IMR-90 (cell line): ENCODE measurements at places on chromosomes 5 and 9. TPM values are rescaled to one million over a fixed set of nuclear protein-coding genes. Genes with fewer than 3 reads are reported as not detected.

The NRG2 gene
- total RNA-seq, result 0.18 TPM in 1 of 2 replicates, not detected in the other

The PCDHB9 gene
- total RNA-seq, result under 0.01 and 0.18 TPM in 2 replicates

The SLC22A4 gene
- total RNA-seq, result 2.8 and 3.2 TPM in 2 replicates

- DNase-seq, result no peak
- no peaks in the 10 kb centered on the region for H3K27me3 ChIP-seq
- H3K27ac ChIP-seq, result no peak overlapping the region
- H3K4me1 ChIP-seq, result no peaks in the 10 kb centered on the region
- H3K4me3 ChIP-seq, result no peak overlapping the region
Observed at GRCh38 chr9:117706421-117707116, 2.4 kb downstream of the TLR4 start.

DNA sequence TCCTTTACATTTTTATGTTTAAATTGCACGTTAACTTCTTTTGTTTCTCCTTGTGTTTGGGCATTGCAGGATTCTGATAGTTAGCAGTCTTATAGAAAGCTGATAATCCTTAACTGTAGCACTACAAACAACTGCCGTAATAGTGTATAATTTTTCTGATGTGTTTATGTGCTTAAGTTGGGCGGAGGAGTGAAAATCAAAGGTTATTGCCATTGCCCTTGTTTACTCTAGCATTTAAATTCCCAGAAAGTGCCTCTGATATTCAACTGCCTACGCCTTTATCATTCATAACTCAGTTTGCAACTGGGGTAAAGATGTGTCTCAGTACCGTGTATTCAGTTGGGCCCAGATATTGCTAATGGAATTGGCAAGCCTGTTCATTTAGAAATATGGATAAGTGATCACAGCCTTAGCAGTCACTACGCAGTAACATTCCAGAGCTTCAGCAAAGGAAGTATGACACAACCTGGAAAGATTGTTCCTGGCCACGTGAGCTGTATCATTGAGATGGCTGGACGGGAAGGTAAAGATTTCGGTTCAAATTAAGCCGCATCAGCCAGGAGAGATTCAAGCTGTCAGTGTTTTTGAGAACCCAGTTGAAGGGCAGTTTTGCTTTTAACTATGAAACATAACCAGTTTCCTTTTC lies 28.1 kb upstream of the LRRTM2 start:
- peaks cover 26% of the 10 kb centered on the region for H3K36me3 ChIP-seq
- peak; percentile 78 for DNase-seq
- no peaks in the 10 kb centered on the region for H3K27me3 ChIP-seq
- H3K4me1 ChIP-seq, result peaks cover 21% of the 10 kb centered on the region
- H3K4me3 ChIP-seq, result no peak overlapping the region

DNA sequence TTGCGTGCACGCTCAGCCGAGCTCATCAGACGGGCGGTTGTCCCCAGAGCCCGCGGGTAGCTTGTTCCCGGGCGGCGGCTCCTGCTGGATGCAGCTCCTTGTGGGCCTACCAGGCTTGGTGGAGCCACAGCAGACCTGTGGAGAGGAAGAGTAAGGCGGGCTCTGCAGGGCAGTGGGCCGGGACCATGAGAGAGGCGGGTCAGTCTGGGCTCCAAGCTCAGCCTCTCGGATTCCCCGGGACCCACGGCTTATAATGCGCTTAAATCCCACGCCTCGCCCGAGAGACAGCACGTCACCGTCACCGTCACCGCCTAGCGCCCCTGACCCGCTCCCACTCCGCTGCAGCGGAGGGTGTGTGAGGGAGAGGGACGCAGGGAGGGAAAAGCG lies 1.9 kb upstream of the ANKRD18A start:
- H3K27me3 ChIP-seq, result peaks cover 27% of the 10 kb centered on the region
- H3K4me1 ChIP-seq, result no peaks in the 10 kb centered on the region
- H3K36me3 ChIP-seq, result no peaks in the 10 kb centered on the region
- no peak overlapping the region for H3K4me3 ChIP-seq
- DNase-seq, result no peak

- H3K27ac ChIP-seq, result peak overlapping the region; percentile 90
- H3K27me3 ChIP-seq, result no peaks in the 10 kb centered on the region
- no peak overlapping the region for H3K4me3 ChIP-seq
- H3K36me3 ChIP-seq, result peaks cover 24% of the 10 kb centered on the region
- peaks cover 39% of the 10 kb centered on the region for H3K4me1 ChIP-seq
Observed at GRCh38 chr5:179764056-179764455, 29.7 kb upstream of the LTC4S start.

GRCh38 chr9:124004593-124004992 lies 7.0 kb upstream of the LHX2 start:
- no peaks in the 10 kb centered on the region for H3K36me3 ChIP-seq
- H3K4me3 ChIP-seq, result no peak overlapping the region
- H3K27ac ChIP-seq, result no peak overlapping the region
- no peak for DNase-seq

- no peak overlapping the region for H3K4me3 ChIP-seq
Observed at GRCh38 chr9:124356745-124357390, 58.4 kb downstream of the PSMB7 start.

GRCh38 chr9:16191691-16192402 lies 639.0 kb downstream of the CCDC171 start:
- H3K27me3 ChIP-seq, result no peaks in the 10 kb centered on the region
- peak overlapping the region; percentile 1; the same call in 1 of the 2 replicates for H3K4me3 ChIP-seq
- peak; percentile 87 for DNase-seq

GRCh38 chr5:157767689-157768088 lies 24.2 kb downstream of the LSM11 start:
- H3K36me3 ChIP-seq, result no peaks in the 10 kb centered on the region
- DNase-seq, result no peak

DNA sequence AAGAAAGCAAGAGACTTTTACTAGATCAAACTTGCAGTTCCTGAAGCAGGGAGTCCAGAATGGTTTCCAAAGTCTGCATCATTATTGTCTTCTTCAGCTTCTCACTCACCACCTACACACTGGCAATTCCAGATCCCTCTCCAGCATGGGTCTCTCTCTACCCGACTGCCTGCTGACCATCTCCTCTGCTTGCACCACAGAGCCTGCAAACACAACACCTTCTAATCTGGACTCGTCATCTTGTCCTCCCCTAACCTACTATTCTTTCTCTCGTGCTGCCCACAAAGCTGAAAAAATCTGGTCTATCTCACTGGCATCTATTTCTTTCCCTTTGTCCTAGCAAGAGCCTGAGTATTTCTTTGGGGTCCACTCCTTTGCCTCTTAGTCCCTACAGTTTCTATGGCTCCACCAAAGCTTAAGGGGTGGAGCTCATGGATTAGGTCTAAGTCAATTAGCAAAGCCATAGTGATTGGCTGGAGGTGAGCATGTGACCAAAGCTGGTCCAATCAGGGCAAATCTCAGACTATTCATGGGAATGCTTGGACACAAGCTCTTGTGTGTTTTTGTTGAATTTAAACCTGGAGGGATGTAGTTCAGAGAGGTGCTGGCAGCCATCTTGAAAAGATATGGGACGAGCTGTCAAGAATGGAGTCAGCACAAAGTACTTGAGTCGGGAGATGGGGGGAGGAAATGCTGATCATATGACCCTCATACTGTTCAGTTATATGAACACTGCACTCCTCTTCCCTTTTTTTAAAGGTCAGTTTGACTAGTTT lies 63.5 kb downstream of the GALNT12 start:
- no peak for DNase-seq
- H3K27me3 ChIP-seq, result no peaks in the 10 kb centered on the region
- H3K4me3 ChIP-seq, result no peak overlapping the region
- no peak overlapping the region for H3K27ac ChIP-seq

DNA sequence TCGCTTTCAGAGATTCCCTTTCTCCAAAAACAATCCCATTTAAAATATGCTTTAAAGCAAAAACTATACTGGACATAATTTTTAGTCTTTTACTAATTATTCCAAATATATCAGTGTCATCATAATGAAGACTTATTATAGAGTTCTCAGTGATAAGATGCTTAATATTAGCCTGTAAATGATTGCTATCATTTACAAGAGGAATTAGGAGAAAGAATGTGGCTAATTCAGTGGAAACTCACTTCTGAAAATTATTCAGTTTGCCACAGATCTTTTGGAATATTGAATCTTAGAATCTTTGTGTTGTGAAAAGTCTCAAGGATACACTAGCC lies 24.7 kb upstream of the GLRX start:
- H3K4me3 ChIP-seq, result no peak overlapping the region
- H3K4me1 ChIP-seq, result peaks cover 12% of the 10 kb centered on the region
- H3K27ac ChIP-seq, result no peak overlapping the region
- DNase-seq, result no peak
- H3K27me3 ChIP-seq, result no peaks in the 10 kb centered on the region

GRCh38 chr9:96413302-96414221 lies 4.6 kb downstream of the ZNF367 start:
- H3K36me3 ChIP-seq, result no peaks in the 10 kb centered on the region
- no peak for DNase-seq
- H3K4me1 ChIP-seq, result peaks cover 2% of the 10 kb centered on the region; the same call in 1 of the 2 replicates
- H3K4me3 ChIP-seq, result no peak overlapping the region
- H3K27me3 ChIP-seq, result no peaks in the 10 kb centered on the region
- no peak overlapping the region for H3K27ac ChIP-seq

The TMEM252 gene
- not detected in 2 replicates for total RNA-seq

The PDLIM4 gene
- total RNA-seq, result 61.1 and 97.5 TPM in 2 replicates

- H3K27ac ChIP-seq, result no peak overlapping the region
Observed at GRCh38 chr5:73131711-73132425, 11.5 kb downstream of the TMEM171 start.

- peaks cover 4% of the 10 kb centered on the region; the same call in 1 of the 2 replicates for H3K4me1 ChIP-seq
- no peak overlapping the region for H3K4me3 ChIP-seq
- peak; percentile 63 for DNase-seq
- no peak overlapping the region for H3K27ac ChIP-seq
- no peaks in the 10 kb centered on the region for H3K36me3 ChIP-seq
- no peaks in the 10 kb centered on the region for H3K27me3 ChIP-seq
Observed at GRCh38 chr9:32954642-32955041, 46.8 kb downstream of the APTX start.

- DNase-seq, result peak; percentile 64
- no peaks in the 10 kb centered on the region for H3K4me1 ChIP-seq
- H3K27me3 ChIP-seq, result no peaks in the 10 kb centered on the region
- H3K27ac ChIP-seq, result no peak overlapping the region
Observed at GRCh38 chr9:17063535-17064135, 71.2 kb upstream of the CNTLN start.

The NIPSNAP3A gene
- total RNA-seq, result 32.1 and 40.0 TPM in 2 replicates

The CARTPT gene
- total RNA-seq, result not detected in 2 replicates
